ENCODE measurements at places on chromosomes 1 and 21.

DNA sequence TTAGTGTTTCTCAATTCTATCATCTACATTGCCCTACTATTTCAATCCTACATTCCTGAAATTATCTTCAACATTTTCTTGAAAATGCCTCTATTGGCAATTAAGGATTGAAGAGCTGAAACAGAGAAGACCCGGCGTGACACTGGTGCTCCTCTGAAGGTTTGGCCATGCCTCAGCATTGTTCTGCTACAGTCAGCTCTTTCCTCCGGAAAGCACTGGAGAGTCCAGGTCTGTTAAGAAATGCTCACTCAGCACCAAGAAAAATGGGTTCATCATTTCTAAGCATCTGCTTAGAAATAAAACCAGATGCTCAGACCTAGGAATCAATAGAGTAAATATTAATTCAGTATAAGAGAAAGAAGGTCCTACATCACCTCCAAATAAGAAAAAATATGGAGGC, 58.8 kb downstream of the WARS2 start:
- no peak for DNase-seq

- DNase-seq, result no peak
Observed at GRCh38 chr1:113278777-113279176, 111.5 kb upstream of the MAGI3 start.

GRCh38 chr1:78633209-78633608, 13.0 kb downstream of the IFI44L start:
- DNase-seq, result no peak

GRCh38 chr1:44645476-44646244, 28.6 kb downstream of the TMEM53 start:
- no peak for DNase-seq

DNA sequence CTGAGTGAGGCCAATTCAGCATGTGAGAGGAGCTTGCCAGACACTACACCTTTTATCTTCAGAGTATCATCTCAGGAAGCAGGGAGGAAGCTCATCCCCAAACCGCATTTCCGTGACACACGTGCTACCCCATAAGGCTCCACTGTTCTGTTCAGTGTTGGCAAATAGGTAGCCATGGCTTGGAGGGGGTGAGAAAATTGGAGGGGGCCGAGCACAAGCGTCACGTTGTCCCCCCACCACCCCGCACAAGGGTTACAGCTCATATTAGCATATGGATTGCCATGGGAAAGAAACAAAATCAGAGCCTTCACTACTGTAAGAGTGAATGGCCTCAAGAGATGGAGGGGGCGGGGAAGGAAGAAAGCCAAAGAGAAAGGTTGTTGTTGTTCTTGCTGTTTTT, 46.7 kb downstream of the OLIG1 start:
- no peak for DNase-seq

DNA sequence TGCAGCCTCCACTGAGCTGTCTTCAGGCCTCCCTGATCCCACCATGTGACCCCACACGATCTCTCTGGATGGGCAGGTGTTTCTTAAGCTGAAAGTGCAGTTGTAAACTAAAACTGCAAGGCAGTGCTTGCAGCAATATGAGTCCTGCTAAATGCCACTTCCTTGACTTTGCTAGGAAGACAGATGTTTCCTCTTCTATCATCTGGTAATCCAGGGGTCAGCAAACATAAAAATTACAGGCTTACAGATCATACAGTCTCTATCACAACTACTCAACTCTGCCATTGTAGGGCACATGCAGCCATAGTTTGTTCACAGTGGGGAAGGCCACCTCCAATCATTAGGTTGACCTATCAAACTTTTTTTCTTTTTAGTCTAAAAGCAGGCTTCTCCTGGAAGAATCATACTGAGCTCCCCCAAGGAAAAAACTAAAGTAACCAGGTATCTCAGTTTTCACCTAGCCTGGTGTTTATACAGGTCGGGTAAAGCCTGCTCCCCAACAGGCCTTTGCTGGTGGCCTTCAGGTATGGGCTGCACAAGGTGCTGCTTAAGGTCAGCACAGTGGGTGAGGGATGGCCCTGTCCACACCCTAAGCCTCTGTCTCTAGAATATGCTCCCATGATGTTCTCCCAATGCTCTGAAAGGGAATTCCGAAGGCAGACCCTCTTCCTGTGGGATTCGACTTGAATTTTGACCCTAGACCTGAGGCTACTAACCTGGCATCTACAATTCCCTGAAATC, 10.8 kb downstream of the ABCA4 start:
- no peak for DNase-seq

GRCh38 chr1:43129426-43129825, 42.7 kb downstream of the EBNA1BP2 start:
- no peak for DNase-seq

All from stimulated activated CD4-positive, alpha-beta T cell treated with anti-CD3 and anti-CD28 coated beads, Interleukin-15, amount 100 ng/mL, for 1 hour (primary cell).